HCT116 (cell line): ENCODE measurements at places on chromosomes 2 and 18. TPM values are rescaled to one million over a fixed set of nuclear protein-coding genes. Genes with fewer than 3 reads are reported as not detected.

DNA sequence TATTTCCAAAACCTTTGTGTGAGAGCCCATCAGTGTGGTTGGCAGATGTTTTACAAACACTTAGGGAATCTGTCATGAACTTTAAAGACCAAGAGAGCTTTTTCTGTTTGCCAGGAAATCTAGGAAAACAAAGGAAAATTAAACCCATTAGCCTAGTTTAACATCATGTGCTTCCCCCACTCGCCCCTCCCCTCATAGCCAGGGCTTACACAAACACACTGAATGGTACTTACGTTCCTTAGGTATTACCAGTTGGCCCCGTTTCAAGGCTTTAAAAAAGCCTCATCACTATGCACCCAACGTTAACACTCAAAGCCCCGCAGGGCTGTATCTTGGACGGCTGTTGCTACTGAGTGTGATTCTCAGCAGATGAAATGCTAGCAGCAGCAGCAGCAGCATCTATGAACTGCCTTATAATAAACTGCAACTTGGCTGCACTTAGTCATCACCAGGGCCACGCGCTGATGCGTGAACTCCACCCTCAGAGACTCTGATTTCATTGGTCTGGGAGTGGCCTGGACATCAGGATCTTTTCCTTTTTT lies 20.1 kb upstream of the TTC39C start:
- no peaks in the 10 kb centered on the region for H3K36me3 ChIP-seq
- no peaks in the 10 kb centered on the region for H3K27me3 ChIP-seq

GRCh38 chr2:218028189-218028495 lies 25.3 kb upstream of the TNS1 start:
- no peaks in the 10 kb centered on the region for H3K4me1 ChIP-seq
- H3K36me3 ChIP-seq: no peaks in the 10 kb centered on the region
- H3K4me3 ChIP-seq: no peak overlapping the region
- no peaks in the 10 kb centered on the region for H3K27me3 ChIP-seq
- H3K27ac ChIP-seq: no peak overlapping the region

DNA sequence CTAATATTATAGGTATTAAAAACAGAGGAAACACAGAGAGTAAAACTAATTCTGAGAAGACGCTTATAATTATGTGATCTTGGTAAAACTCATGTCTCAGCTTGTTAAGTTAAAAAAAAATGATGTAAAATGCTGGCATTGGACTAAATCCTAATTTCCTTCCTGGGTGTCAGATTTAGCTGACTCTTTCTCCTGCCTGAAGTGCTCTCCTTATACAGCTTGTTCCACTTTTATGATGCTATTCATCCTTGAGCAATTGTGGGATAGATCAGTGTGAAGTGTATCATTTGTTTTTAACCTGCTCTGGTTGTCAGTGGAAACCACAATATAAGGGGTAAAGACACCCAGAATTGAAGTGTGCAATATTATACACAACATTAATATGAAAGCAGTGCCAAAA lies 84.9 kb downstream of the EFEMP1 start:
- no peak for DNase-seq
- H3K36me3 ChIP-seq: no peaks in the 10 kb centered on the region
- H3K4me1 ChIP-seq: no peaks in the 10 kb centered on the region
- no peak overlapping the region for H3K27ac ChIP-seq
- H3K27me3 ChIP-seq: no peaks in the 10 kb centered on the region

Gene SSB
- 117 TPM for total RNA-seq

- H3K27me3 ChIP-seq: no peaks in the 10 kb centered on the region
- H3K4me3 ChIP-seq: no peak overlapping the region
- H3K4me1 ChIP-seq: no peaks in the 10 kb centered on the region
- DNase-seq: no peak
- H3K36me3 ChIP-seq: no peaks in the 10 kb centered on the region
Measured at GRCh38 chr2:156625360-156626170, 189.4 kb downstream of the GPD2 start.

DNA sequence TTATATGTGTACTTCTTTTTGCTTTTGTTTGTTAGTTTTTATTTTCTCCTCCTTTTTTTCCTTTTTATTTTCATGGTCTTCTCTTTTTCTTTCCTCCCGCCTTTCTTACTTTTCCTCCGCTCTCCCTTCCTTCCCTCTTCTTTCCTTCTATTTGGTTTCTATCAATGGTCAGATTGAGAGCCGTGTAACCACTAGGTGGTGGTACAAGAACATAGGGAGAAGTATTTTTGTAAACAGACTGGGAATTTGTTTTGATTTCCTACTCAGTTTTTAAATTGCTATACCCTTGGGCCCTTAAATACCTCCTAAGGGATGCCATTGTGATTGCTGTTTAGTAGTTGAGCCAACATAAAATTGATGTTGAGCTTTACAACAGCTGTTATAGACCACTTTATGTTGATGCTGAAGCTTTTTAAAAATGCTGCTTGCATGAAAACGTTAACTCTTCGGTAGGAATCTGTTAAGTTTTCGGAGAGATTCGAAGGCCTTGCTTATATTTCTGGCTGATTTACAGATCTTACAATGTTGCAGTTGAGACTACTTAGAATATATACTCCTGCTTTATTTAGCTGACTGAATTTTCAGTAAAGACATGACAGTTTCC lies 124.2 kb downstream of the UBE2E3 start:
- H3K4me3 ChIP-seq: no peak overlapping the region
- no peaks in the 10 kb centered on the region for H3K36me3 ChIP-seq
- H3K27ac ChIP-seq: no peak overlapping the region
- H3K4me1 ChIP-seq: peaks cover 28% of the 10 kb centered on the region
- DNase-seq: peak; percentile 51
- H3K27me3 ChIP-seq: no peaks in the 10 kb centered on the region

DNA sequence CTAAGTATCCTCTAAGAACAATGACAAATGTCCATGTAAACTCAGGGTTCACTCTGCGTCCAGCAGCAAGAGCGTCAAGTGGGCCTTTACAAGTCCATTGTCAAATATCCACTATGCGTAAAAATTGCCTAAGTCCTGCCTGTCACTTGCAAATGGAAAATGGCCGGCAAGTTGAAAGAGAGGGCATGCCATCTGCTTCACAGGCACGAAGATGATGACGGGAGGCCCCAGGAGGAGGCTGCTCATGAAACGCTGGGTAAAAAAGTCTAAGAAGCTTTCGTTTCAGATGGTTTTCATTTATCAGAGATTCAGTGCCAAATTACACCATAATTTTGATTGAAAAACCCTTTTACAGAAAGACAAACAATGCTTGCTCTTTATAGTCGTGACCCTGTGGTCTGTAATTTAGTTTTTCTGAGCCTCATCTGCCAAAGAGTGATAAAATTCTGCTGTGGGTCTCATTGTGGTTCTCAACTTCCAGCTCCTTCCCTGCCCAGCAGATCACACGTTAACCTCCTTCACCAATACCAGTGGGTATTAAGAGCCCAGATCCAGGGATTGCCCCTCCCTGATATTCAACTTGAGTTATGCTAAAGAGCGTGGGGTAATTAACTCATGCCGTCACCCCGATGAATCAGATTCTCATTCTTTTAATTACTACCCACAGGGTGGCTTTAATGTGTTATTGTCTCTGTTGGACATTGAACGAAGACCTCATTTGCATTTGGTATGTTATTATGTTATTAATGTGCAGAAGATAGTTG lies 160.2 kb upstream of the ALKAL2 start:
- H3K4me1 ChIP-seq: no peaks in the 10 kb centered on the region
- H3K27ac ChIP-seq: no peak overlapping the region
- no peak for DNase-seq
- H3K27me3 ChIP-seq: 0 out of 2 replicates have a peak, but pooled peaks cover 5% of the 10 kb centered on the region
- no peak overlapping the region for H3K4me3 ChIP-seq

- no peak overlapping the region for H3K4me3 ChIP-seq
- DNase-seq: no peak
- no peaks in the 10 kb centered on the region for H3K27me3 ChIP-seq
Measured at GRCh38 chr18:48842259-48843061, 108.3 kb downstream of the SMAD7 start.

DNA sequence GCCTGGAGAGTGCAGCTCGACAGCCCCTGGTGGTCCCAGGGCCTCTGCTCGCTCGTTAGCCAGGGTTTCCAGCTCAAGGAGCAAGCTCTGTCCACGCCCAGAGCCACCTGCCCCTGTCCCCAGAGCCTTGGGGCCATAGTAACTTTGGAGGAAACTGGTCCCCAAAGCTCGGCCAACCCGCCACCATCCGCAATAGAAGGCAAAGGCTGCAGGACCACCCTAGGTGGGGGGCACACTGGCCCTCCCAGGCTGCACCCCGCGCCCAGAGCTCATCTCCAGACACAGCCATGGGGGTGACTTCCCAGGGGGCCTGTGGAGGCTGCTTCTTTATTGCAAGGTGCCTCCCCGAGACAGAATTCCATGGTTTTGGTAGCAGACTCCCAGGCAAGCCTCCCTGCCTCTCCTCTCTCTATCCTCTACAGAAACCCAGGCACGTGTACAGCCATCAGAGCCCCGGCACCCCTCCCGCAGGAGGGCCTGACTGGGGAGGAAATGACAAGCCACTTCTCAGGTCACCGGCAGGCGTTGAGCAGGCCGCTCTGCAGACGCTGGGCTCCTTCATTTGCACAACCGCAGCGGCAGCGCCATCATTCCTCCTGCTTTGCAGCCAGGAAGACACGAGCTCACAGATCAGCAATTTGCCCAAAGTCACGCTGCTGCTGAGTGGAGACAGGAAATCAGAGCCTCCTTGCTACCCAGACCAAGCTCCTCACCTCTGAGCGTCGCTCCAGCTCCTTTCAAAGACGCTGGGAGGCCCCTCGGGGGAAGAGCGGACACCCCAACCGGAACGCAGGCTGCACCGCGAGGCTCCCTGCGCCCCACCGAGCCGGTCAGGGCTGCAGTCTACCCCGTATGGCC lies 80.2 kb downstream of the NDUFA10 start:
- no peaks in the 10 kb centered on the region for H3K4me1 ChIP-seq
- DNase-seq: no peak
- no peak overlapping the region for H3K4me3 ChIP-seq
- no peak overlapping the region for H3K27ac ChIP-seq
- H3K27me3 ChIP-seq: no peaks in the 10 kb centered on the region

- no peak overlapping the region for H3K27ac ChIP-seq
- no peak overlapping the region for H3K4me3 ChIP-seq
- H3K36me3 ChIP-seq: no peaks in the 10 kb centered on the region
- no peaks in the 10 kb centered on the region for H3K27me3 ChIP-seq
- 0 out of 2 replicates have a peak, but pooled peaks cover under 1% of the 10 kb centered on the region for H3K4me1 ChIP-seq
- no peak for DNase-seq
Measured at GRCh38 chr2:39851251-39851650, 72.2 kb upstream of the THUMPD2 start.

DNA sequence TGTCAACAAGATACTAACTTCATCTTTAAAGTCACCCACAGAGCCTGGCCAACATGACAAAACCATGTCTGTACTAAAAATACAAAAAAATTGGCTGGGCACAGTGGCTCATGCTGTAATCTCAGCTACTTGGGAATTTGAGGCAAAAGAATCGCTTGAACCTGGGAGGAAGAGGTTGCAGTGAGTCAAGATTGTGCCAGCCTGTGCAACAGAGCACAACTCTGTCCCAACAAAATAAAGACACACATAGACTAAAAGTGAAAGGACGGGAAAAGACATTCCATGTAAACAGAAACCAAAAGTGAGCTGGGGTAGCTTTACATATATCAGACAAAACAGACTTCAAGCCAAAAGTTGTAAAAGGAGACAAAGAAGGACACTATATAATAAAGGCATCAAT lies 34.8 kb downstream of the USP34 start:
- no peaks in the 10 kb centered on the region for H3K27me3 ChIP-seq
- H3K4me1 ChIP-seq: 0 out of 2 replicates have a peak, but pooled peaks cover 2% of the 10 kb centered on the region
- no peak for DNase-seq
- H3K4me3 ChIP-seq: no peak overlapping the region

GRCh38 chr18:22346401-22346952 lies 71.2 kb downstream of the CTAGE1 start:
- H3K4me3 ChIP-seq: no peak overlapping the region
- no peak overlapping the region; the same call in 1 of the 2 replicates for H3K27ac ChIP-seq
- no peak for DNase-seq
- H3K36me3 ChIP-seq: no peaks in the 10 kb centered on the region

GRCh38 chr18:1412655-1413322 lies 508.1 kb downstream of the ADCYAP1 start:
- H3K27me3 ChIP-seq: 0 out of 2 replicates have a peak, but pooled peaks cover 7% of the 10 kb centered on the region
- H3K4me1 ChIP-seq: no peaks in the 10 kb centered on the region
- no peak overlapping the region for H3K4me3 ChIP-seq
- no peaks in the 10 kb centered on the region for H3K36me3 ChIP-seq
- no peak overlapping the region for H3K27ac ChIP-seq

- no peaks in the 10 kb centered on the region for H3K36me3 ChIP-seq
- H3K4me1 ChIP-seq: no peaks in the 10 kb centered on the region
- no peak overlapping the region for H3K4me3 ChIP-seq
- H3K27me3 ChIP-seq: no peaks in the 10 kb centered on the region
- H3K27ac ChIP-seq: no peak overlapping the region
Measured at GRCh38 chr18:44458777-44459176, 221.9 kb upstream of the SETBP1 start.

DNA sequence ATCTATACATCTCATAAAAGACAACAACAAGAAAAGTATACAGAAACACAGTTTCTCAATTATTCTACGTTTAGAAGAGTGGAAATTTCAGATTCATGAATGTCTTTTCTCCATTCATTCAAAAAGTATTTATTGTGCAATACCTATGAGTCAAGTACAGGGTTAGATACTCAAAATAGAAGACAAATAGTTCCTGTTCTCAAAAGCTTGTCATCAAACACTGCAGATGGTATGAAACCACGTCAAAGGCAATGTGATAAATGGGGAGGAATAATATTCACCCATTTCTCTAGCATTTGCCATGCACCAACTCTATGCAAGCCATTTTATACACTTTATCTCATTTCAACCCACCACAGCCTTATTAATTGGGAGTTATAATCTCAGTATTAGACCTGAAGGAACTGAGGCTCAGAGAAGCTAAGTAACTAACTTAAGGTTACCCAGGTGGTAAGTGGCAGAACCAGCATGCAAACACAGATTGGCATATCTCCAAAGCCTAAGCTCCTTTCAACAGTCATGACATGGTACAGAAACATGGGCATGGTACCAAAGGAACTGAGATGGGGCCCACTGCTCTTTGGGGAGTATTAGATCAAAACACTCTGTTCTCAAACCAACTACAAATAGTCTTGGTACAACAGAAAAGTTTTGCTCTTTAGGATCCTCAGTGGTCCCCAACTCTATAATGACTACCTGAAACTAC lies 67.2 kb upstream of the NPAS2 start:
- H3K27me3 ChIP-seq: no peaks in the 10 kb centered on the region
- no peak overlapping the region for H3K4me3 ChIP-seq
- H3K27ac ChIP-seq: no peak overlapping the region
- no peaks in the 10 kb centered on the region for H3K4me1 ChIP-seq

GRCh38 chr2:234286956-234287355 lies 209.9 kb downstream of the ARL4C start:
- no peak overlapping the region for H3K27ac ChIP-seq
- H3K36me3 ChIP-seq: no peaks in the 10 kb centered on the region
- DNase-seq: no peak
- no peaks in the 10 kb centered on the region for H3K27me3 ChIP-seq
- peaks cover 16% of the 10 kb centered on the region; the same call in 1 of the 2 replicates for H3K4me1 ChIP-seq
